ENCODE measurements at places on chromosomes 7 and 10. TPM values are rescaled to one million over a fixed set of nuclear protein-coding genes. Genes with fewer than 3 reads are reported as not detected.

DNA sequence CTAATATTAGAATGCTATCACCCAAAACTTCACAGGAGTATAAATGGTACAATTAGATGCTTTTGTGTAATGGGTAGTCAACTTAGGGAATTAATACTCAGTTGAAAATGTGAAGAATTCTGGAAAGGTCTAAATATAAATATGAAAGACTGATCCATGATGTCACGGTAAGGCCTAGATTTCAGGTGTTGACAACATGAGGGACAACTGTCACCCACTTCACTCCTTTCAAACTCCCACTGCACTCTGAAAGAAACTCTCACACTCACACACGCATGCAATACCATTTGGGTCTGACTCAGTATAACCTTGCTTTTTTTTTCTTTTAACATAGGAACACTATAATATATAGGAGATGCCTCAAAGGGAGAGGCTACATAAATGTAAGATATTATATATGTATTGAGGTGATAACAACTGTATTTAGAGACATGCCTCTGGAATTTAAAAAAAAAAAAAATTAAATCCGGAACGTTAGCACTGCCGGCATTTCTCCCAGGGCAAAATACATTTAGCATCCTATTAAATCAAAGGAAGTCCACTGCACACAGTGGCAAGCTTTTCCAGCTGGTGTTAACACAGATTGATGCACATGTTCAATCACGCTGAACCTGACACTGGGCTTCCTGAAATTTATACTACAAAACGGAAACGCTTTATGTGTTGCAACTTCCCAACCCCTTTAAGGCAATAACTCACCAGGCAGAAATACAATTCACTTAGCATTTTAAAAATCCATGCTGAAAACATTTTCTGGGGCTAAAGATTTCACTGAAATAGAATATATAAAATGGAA lies 74.9 kb downstream of the RSU1 start:
- DNase-seq = no peak

- no peak for DNase-seq
Observed at GRCh38 chr10:110286841-110287240, 17.9 kb downstream of the SMNDC1 start.

DNA sequence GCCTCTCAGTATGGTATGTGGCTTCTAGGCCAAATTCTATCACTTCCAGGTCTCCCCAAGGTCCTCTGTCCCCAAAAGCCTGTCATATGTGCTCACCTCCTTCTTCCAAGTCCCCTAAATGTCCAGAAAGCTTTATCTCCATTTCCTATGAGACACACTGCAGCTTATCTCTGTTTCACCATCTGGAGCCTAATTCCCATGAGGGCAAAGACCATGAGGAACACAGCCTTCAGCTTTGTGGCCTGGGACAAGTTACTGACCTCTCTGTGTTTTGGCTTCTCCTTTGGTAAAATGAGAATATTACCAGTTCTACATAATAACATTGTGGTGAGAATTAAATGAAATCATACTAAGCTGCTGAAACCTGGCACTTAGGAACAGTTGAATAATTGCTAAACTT lies 19.2 kb downstream of the ST8SIA6 start:
- DNase-seq = no peak

Gene WDR37
- 15.5 TPM for total RNA-seq

Gene HOXA11
- not detected for total RNA-seq

DNA sequence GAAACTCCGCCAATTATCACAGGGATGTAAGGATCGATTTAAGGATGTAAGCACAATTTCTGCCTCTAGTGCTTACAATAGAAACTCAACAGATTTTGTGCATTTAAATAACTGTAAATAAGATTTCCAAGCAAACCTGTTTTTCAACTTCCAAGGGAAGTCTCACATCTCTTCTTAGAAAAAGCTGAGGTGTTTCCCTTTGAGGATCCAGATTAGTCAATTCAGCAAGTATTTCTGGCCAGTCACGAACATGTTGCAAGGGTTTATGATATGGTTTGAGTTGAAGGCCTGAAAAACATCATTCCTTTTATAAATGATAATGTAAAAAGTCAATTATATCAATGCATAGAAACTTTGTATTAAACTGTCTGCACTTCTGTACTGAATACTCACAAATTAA lies 23.9 kb downstream of the KRIT1 start:
- no peak for DNase-seq

Gene COL28A1
- total RNA-seq = 5.1 TPM

Gene PNLIPRP1
- 2.1 TPM for total RNA-seq

Gene RNLS
- 14.6 TPM for total RNA-seq

Gene CAMK2B
- 0.23 TPM for total RNA-seq

DNA sequence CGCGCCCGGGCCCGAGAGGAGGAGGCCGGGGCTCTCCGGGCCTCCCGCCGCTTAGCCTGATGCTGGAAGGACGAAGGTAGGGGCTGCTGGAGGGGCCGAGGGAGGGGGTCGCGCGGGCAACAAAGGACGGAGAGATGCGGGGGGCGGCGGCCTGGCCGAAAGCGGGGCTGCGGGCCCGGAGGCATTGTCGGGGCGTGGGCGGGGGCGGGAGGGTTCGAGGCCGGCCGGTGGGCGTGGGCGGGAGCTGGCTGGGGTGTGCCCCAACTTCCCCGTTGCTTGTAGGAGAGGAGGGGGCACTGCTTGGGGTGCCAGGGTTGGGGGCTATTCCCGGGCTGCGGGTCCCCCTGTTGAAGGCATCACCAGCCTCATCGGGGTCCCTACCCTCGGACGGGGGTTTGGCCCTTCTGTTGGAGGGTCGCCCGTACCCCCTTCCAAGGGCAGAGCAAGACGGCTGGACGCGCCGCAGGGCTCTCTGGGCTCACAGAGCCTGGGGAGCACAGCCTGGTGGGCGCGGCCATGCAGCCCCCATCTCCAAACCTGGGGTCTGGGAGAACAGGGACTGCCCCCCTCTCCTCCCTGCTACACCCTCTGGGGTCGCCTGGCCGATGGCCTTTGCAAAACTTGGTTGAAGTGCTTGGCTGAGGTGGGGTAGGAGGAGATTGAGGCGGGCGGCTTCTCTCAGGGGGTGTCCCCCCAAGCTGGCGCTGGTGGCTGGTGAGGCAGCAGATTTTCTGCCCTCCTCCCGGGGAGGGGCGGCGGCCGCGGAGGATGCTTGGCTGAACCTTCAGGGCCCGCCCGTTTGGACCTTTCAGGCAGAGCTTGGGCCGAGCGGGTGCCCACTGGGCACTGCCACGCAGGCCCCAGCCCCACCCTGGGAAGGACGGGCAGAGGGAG lies 699 bp downstream of the CLIP2 start:
- no peak for DNase-seq

Gene CLCN1
- total RNA-seq = 1.2 TPM

DNA sequence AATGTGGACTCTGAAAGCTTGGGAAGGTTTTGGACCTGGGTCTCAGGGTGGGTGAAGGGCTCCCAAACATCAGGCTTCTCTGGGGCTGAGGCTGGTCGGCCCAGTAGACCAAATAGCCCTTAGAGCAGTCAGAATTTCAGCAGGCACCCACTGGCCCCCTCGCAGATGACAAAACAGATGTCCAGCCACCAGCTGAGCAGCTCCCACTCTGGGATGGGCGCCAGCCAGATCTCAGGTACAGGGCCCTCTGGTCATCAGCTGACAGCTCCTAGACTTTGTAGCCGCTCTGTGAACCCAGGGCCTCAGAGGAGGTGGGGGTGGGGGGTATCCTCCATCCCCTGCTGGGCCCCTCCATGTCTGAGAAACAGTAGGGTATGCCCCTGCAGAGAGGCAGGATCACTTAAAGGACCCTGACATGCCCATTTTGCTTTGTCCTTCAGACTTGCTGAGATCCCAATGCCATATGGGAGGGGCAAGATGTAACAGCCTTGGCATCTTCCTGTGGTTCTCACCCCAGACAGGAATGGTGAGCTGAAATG lies 26.5 kb downstream of the HSPA12A start:
- DNase-seq = no peak

GRCh38 chr10:9253121-9253520 lies 1198.6 kb downstream of the GATA3 start:
- no peak for DNase-seq

DNA sequence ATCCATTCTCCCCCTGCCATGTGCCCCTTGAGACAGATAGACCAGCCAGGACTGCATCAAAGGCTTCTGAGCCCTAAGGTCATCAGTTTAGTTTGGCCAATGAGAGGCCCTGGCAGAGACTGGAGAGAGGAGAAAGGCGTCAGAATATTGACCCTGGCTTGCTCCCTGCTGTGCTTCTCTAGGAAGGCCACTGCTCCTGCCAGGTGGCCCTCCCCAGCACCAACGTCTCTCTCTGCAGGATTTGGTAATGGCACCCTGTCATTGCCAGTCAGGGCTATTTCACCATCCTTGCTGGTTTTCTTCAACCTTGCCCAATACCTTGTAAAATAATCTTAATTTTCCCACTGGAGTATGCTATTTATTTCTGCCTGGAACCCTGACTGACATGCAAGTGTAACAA lies 38.8 kb upstream of the ZRANB1 start:
- no peak for DNase-seq

Gene NEUROG3
- not detected for total RNA-seq

Gene EMX2
- 2.9 TPM for total RNA-seq

GRCh38 chr7:26696161-26696560 lies 168.2 kb downstream of the SKAP2 start:
- DNase-seq = no peak

DNA sequence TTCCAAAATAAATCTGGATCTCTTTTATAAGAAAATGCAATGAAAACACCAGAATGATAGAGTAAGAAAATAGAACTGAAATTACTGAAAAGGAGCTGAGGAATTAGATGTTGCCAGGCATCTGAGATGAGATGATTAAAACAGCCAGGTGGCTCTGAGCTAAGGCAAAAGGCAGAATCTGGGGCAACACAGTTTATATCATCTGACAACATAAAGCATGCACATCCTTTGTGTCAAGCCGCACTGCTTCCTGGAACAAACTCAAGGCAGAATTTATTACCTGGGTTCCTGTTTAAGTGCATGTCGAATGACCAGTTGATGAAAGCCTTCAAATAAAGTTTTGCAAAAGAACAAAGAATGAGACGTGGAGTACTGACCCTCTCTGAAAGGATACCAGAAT lies 247.0 kb downstream of the SNX10 start:
- no peak for DNase-seq

- DNase-seq = no peak
Observed at GRCh38 chr7:85090143-85090542, 96.7 kb downstream of the SEMA3D start.

- DNase-seq = no peak
Observed at GRCh38 chr10:14695847-14696480, 78.7 kb downstream of the FAM107B start.
